Effector CD4-positive, alpha-beta T cell (primary cell): ENCODE measurements at places on chromosomes 5 and 9.

DNA sequence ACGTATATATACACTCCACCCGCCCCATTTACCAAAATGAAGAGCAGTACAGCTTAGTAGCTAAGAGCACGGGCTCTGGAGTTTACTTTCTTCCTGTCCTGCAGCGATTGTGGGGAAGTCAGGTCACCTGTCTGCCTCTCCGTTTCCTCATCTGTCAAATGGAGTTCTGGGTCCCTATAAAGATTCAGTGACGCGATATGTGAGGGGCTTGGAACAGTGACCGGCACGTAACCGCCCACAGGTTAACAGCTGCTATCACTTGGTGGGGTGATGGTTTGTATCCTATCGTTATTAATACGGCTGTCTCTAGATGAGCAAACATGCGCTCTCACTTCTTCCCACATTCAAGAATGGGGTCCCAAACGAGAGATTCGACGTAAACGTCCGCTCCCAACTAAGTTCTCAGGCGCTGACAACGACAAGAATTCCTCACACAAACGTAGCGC is 426 bp downstream of the FAM114A2 start:
- DNase-seq = peak; percentile 23

- no peak for DNase-seq
These were observed 688.8 kb downstream of the SEMA5A start for GRCh38 chr5:8857051-8857450.

GRCh38 chr5:170278611-170279458 is 18.7 kb downstream of the LCP2 start:
- peak; percentile 82 for DNase-seq

DNA sequence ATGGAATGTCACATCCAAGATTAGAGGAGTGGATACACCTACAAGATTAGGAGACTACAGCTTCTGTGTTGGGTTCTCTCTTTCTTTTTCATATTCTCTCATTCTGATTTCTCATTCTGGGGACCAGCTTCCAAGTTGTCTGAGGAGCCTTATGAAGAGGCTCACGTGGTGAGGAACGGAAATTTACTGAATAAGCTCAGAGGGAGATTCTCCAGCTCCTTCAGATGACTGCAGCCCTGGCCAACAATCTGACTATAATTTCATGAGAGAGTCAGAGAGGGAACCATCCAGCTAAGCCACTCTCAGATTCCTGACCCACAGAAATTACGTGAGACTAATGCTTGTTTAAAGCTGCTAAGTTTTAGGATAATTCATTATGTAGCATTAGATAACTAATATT is 27.1 kb upstream of the TENT2 start:
- no peak for DNase-seq

- no peak for DNase-seq
These were observed 40.2 kb upstream of the TRIM32 start for GRCh38 chr9:116646661-116647514.

DNA sequence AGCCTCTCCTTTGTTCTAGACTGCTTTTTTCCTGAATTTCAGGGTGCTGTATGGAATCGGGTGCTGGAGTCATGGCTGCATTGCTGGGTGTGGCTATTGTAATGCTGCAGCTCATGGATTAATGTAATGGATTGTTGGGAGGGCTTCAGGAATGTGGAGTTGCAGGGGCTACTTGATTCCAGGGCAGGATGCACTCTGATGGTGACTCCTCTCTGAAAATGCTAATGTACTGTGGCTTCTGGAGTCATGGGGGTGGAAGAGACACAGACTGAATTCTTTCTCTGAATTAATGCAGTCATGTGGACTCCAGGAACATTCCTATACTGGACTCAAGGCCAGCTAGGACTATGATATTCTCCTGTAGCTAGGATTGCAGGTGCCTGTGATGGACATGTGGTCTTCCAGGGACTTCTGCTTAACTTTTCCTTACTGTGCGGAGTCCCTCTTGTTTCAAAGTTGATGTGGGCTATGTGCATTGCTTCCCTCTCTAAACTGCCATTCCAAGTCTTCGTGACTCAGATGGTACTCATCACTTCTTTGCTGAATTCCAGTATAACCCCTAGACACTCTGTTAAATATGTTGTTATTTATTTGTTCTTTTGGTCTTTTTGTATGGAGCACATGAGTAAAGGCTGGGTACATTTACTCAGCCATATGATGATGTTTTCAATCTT is 396.2 kb downstream of the KCTD16 start:
- DNase-seq = no peak

DNA sequence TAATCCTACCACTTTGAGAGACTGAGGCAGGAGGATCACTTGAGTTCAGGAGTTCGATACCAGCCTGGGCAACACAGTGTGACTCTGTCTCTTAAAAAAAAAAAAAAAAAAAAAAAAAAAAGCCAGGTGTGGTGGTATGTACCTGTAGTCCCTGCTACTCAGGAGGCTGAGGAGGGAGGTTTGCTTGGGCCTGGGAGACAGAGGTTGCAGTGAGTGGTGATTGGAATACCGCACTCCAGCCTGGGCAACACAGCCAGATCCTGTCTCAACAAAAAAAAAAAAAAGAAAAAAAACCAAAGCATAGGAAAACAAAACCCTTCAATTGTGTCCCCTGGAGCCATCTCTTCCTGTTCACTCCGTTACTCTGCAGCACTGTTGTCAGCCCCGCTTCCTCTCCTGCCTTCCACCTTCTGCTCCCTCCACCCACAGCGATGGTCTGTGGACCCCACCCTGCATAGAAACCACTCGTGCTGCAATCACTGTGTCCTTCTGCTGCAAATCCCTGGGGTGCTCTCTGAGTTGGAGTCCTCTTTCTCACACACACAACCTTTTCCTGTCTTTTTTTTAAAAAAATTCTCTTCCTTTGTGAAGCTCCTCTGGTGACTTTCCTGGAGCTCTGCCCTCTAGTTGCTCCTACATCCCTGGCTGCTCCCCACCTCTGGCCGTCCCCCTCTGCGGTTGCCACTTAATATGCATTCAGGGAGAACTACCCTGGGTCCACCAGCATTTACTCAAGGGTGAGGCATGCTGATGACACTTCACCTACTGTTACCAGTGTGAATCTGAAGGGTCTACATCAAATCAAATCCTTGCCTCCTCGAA is 22.2 kb downstream of the CCT5 start:
- no peak for DNase-seq

GRCh38 chr5:146816775-146817387 is 61.7 kb downstream of the PPP2R2B start:
- no peak for DNase-seq

- no peak for DNase-seq
These were observed 5.7 kb downstream of the CDO1 start for GRCh38 chr5:115810761-115811160.

DNA sequence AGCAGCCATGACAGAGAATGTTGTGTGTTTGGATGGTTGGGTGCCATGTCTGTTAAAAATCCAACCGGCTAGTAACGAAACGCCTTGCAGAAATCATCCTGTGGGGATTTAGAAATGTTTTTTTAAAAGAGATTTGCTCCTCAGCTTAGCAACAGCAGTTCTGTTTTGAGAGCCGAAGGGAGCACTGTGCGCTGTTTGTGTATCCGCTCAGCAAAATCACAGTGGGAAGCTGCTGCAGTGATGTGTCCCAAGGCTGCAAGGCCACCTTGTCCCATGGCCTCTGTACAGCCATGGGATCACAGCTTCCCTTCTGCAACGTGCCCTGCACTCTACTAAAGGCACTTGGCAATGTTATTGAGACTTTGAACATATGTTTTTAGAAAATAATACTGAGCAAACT is 40.9 kb downstream of the TRIO start:
- no peak for DNase-seq

GRCh38 chr5:158857976-158858375 is 241.7 kb downstream of the EBF1 start:
- no peak for DNase-seq

DNA sequence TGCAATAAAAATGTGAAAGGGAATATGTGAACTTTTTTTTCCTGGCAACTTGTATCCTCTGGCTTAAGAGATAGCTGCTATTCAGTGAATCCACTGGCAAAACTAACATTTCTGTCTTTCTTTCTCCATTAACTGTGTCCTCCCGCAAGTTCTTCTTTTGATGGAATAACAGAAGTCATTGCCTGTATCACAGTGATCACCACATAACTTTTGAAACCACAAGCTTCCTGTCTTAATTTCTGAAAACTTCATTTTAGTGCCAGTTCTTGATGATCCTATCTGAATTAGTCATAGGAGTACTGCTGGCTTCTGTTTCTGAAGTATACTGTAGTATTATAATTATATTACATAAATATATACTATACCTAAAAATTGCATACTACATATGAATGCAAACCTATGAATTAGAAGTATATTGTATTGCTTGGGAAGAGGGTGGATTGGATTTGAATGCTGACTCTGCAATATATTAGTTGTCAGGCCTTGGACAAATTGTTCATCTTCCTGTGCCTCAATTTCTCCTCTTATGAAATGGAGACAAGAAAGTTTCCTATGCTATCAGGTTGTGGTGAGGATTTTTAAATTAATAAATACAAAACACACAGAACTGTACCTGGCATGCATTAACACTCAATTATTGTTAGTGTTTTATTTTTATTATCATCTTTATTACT is 441.6 kb downstream of the CETN3 start:
- DNase-seq = no peak

- DNase-seq = no peak
These were observed 104.8 kb downstream of the GABBR2 start for GRCh38 chr9:98603821-98604383.

- DNase-seq = no peak
These were observed 604.8 kb upstream of the BRINP1 start for GRCh38 chr9:119974026-119974425.

DNA sequence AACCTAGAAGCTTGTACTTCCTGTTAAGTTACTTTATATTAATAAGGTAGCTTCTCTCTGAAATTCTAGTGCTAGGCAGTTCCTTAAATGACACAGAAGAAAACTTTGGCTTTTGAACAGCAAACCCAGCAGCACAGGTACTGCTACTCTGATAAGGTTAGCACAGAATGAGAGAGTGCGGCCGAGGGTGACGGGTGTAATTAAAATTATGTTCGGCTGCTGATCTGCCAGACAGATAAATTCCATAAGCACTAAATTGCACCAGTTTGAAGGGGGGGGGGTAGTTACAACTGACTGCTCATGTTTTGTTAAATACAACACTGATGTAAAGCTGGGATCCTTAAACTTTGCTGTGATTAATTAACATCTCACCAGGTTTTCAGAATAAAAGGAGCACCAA is 475.1 kb downstream of the SPOCK1 start:
- DNase-seq = no peak

DNA sequence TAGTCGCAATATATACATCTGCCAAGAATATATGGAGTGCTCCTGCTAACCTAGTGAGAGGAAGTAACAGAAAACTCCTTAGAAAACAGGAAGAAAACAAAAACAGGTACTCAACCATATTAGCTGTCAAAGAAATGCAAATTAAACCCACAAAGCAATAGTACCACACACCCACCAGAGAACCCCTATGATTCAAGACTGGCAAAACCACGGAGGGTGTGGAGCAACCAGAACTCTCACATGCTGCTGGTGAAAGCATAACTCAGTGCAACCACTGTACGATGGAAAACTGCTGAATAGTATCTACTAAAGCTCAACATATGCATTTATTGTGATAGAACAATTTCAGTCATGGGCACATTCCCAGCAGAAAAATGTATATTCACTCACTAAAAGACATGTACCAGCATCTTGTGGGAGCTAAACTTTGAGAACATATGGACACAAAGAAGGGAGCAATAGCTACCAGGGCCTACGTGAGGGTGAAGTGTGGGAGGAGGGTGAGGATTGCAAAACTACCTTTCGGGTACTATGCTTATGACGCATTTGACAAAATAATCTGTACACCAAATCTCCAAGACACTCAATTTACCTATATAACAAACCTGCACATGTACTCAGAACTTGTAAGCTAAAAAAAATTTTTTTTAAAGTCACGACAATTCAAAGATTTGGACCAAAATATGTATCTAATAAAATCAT is 34.0 kb downstream of the PTPN3 start:
- DNase-seq = no peak

- no peak for DNase-seq
These were observed 82.1 kb upstream of the IL33 start for GRCh38 chr9:6133346-6134063.

GRCh38 chr9:5510989-5511388 is 658 bp downstream of the PDCD1LG2 start:
- DNase-seq = no peak

DNA sequence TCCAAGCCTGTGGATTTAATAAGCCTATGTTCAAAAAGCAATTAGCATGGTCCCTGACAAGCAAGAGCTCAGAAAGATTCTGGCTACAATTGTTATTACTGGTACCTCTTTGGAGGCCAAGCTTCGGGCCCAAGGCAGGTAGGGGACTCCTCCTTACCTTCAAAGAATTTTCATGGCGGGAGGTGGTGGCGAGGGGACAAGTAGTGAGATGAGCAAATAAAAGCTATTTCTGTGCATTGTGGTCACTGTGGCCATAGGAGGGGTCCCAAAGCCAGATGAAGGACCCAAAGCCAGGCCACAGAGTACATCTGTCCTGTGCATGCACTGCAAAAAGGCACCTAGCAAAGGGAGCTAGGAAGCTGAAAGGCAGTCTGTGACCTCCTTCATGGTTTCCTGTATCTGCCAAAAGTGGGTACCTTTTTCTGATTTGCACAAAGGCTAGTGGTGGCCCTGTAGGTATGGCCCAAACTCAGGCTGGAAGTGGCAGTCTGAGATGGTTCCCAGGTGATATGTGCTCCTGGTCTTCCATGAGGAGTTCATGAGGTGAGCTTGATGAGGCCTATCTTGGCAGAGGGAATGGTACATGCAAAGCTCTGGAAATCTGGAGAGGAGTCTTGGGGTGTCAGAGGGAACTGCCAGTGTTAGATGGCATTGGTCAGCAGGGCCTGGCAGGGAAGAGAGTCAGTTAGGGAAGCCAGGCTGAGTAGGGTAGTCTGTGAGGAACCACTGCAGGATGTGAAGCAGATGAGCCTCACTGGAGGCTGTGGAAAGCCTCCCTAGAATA is 3.3 kb upstream of the CXXC5 start:
- no peak for DNase-seq

GRCh38 chr5:29853711-29854220 is 1339.7 kb upstream of the CDH6 start:
- no peak for DNase-seq

- no peak for DNase-seq
These were observed 190.5 kb downstream of the TTLL11 start for GRCh38 chr9:121902461-121903135.

DNA sequence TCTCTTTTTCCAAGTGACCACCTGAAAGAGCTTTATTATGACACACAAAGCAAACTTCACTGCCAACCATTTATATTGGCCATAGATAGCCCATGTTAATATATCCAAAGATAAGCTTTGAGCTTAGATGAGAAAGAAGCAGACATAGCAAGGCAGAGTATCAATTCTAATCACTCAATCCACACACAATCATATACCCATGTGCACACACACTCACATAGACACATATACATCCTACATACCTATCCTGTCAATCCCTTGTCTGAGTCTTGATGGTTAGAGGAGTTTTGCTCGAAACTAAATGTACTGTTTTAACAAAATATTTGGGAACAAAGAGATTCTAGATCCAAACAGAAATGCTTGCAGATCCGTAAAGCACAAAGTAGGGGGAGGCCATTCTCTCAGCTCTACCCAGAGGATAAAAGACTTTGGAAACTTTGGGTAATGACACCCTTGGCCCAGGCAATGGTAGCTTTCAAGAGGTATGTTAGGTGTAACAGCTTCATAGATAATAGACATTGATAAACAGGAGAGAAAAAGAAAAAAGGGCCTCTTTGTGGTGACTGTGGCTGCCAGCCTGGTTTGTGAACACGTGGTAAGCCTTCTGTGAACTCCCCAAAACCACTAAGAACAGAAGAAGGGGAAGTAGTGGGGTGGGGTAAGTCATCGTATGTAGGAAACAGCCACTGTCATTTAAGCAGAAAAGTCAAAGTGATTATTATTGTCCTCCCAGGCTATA is 121.6 kb downstream of the TLR4 start:
- DNase-seq = no peak
